ENCODE measurements at places on chromosomes 7 and 10.

- peak; percentile 50 for DNase-seq
Observed at GRCh38 chr10:132036887-132037675, 28.7 kb upstream of the JAKMIP3 start.

DNA sequence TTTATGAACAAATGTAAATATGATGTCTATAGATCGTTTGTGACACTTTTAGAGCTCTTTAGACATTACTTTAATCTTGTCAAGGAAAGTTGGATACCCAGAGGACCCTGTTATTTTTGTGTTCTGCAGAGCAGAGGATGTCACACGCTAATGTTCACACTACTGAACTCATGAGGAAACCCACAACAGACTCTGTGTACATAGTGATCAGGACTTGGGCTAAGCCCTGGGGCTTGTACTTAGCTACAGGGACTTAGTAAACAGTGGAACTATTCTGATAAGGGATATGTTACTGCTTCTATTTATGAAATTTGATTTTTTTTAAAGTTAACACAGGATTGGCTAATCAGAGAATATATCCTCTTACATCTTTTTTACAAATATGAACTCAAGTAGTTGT, 36.1 kb upstream of the ZNF518A start:
- DNase-seq = no peak

DNA sequence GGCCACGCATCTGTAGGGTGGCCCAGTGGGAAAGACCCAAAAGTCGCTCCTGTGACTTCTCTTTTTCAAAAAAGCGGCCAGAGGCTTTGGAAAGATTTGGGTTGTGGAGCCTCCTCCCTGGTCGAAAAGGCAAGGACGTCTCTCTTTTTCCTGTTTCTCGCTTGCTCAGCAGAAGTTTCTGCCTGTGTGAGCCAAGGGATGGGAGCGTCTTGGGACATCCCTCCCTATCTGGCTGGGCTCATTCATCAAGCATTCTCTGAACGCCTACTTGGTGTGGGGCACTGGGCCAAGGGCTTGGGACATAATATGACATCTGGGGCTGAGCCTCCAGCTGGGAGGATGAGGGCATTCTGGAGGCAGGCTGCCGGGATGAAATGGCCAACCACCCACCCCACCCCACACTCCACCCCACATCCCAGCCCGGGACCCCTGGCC, 120.9 kb downstream of the C10orf105 start:
- no peak for DNase-seq

- DNase-seq = no peak
Observed at GRCh38 chr7:51243631-51244030, 73.0 kb downstream of the COBL start.

GRCh38 chr7:48522692-48523091, 351.4 kb downstream of the ABCA13 start:
- no peak for DNase-seq

GRCh38 chr7:303425-303824, 13.5 kb downstream of the FOXL3 start:
- DNase-seq = no peak

DNA sequence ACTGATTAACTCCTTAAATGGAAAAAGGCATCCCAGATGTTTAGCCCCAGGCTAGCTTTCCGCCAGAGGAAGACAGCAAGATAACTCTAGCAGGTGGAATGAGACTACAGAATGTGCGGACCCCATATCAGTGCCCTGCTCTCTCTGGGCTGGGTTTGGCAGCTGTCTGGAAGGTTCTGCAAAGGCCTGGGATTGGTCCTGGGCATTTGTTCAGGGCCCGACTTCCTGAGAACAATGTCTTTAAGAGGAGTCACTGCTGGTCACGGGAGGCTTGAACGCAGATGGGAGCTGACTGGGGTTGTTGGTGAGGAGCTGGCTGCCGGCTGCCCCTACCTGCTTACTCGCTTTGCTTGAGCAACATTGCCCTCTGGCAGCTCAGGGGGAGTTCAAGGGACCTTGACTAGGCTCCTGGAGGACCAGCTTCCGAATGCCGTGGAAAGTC, 130.6 kb upstream of the BTBD16 start:
- no peak for DNase-seq

DNA sequence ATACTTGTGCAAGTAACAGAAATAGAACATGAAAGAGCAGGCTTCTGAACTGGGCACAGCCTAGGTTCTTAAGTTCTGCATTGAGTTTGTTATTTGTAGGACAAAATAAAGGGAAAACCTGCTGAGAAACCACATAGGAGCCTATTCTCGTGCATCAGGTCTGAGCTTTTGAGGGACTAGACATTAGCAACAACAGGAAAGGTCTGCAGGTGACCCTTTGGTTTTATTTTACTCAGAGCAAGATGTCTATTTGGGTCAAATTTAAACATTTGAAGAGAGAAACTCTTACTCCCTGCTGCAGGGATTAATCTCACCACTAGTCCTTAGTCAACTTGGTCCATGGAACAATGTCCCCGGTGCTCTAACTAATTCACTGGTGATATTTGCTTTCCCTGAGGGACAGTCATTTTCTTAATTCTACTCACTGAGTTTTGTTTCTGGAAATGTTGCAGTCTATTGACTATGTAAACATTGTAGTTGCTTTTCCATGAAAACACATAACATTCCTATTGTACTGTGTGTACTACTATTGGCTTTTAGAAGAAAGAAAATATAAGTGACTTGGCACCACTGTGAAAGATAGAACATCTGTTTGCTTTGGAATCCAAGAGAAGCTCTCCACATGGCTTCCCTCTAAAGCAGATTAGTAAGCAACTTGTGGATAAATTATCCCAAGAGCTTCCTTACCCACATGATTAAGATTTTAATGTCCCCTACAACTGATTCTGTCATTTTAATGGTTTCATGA, 108.2 kb downstream of the CHRM2 start:
- DNase-seq = no peak

GRCh38 chr10:59700709-59701108, 8.9 kb downstream of the SLC16A9 start:
- DNase-seq = peak; percentile 23

GRCh38 chr10:56316603-56317002, 44.5 kb downstream of the ZWINT start:
- no peak for DNase-seq

GRCh38 chr7:131564640-131565039, 8.2 kb upstream of the PODXL start:
- DNase-seq = no peak

DNA sequence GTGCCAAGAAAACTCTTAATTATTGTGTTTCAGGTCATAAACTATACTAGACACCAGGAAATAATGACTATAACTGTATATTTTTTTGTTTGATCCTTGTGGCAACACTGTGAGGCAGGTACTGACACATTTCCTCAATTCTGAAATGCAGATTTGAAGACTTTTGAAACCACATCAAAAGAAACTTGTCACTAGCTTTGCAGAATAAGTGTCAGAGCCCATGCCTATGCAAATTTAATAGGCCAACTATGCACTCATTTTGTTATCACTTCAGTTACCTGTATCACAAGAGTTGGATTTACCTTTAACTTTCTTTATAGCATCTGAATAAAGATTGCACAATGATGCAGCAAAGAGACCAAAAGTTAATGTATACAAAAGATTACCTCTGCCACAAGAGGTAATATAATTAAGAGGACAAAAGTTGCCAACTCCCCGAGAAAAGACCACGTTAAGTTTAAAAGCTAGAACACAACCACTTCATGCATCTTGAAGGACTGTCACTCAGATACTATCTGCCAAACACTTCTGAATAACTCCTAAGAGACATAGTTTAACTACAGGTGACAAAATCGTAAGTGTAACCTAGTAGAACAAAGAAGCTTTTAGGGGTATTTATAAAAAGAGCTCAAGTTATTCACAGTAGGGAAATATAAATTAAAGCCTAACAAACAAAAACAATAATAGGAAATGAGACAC, 80.5 kb downstream of the ELAPOR2 start:
- DNase-seq = no peak

DNA sequence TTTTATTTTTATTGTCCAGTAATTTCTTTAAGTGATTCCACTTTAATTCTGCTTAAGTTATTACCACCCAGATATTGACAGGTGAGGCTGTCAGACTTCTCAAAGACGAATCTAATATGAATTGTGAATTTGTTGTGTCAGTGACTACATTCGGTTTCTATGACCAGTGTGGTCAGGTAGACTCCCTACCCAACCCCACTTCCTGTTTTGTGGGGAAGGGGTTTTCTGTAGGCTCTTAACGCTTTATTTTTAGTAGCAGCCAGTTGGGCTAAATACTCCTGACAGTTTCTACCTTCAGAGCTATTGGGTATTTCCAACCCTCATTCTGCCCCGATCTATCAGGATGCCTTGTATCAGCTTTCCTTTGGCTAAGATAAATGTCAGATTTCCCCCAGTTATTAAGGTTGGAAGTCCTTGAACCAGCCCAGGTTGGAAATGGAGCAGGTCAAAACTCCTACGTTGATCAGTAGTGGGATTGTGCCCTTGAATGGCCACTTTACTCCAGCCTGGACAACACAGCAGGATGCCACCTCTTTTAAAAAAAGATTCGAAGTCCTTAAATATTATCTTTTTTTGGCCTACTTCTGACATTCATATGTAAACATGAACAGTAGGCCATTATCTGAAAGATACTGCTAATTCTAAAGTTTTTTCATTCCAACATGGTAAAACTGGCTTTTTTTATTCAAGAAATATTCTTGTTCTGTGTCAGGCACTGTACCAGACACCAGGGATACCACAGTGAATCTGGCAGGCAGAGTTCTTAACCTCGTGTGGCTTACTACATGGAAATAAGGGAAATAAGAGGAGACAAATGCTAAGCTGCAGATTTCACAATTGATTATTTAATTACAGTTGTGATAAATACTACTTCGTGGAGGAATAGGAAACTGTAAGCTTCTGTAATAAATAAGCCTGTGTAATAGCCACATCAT, 133.3 kb upstream of the SAMD8 start:
- DNase-seq = no peak
